ENCODE measurements at places on chromosomes 2 and 18.

GRCh38 chr18:38616306-38616705 lies 1050.7 kb upstream of the CELF4 start:
- no peaks in the 10 kb centered on the region for H3K27me3 ChIP-seq
- no peaks in the 10 kb centered on the region for H3K4me1 ChIP-seq
- no peaks in the 10 kb centered on the region for H3K36me3 ChIP-seq
- DNase-seq: no peak
- H3K27ac ChIP-seq: no peak overlapping the region

GRCh38 chr2:41294331-41294730 lies 753.5 kb upstream of the PKDCC start:
- no peaks in the 10 kb centered on the region for H3K27me3 ChIP-seq
- H3K4me3 ChIP-seq: no peak overlapping the region
- no peaks in the 10 kb centered on the region for H3K36me3 ChIP-seq
- no peak overlapping the region for H3K27ac ChIP-seq
- H3K4me1 ChIP-seq: no peaks in the 10 kb centered on the region

DNA sequence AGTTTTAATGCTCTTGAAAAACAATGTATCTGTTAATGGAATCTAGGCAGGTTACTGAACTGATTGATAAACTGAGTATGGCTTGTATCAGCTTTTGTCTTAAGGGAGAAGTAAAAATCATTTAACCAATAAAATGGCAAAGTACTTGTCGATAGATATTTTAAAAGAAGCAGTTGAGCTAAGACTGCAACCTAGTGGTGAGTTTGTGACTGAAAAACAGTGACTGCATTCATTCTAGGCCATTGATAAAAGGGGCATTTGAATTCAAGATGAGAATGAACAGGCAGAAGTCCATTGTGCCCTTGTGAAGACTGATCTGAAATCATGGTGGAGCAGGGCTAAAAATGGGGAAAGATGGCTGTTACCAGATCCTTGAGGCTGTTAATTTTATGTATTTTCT lies 59.4 kb upstream of the MSTN start:
- peak; percentile 41 for DNase-seq
- no peak overlapping the region for H3K4me3 ChIP-seq
- H3K36me3 ChIP-seq: no peaks in the 10 kb centered on the region
- H3K4me1 ChIP-seq: peaks cover 8% of the 10 kb centered on the region

DNA sequence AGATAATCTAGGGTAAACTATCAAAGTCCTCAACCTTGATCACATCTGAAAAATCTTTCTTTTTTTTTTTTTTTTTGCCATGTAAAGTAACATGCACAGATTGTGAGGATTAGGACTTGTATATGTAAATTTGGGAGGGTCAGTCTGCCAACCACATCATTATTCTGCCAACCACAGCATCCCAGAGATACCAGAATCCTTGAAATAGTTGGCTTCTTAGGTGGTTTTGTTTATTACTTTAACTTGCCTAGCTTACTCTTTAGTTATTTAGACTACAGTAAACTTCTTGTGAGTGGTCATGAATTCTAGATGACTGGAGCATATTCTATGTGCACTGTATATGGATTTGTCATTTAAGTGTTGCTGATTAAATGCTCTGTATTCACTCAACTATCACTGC lies 242.1 kb upstream of the RBMS1 start:
- DNase-seq: no peak
- peaks cover 19% of the 10 kb centered on the region for H3K4me1 ChIP-seq
- H3K27me3 ChIP-seq: no peaks in the 10 kb centered on the region
- no peaks in the 10 kb centered on the region for H3K36me3 ChIP-seq

DNA sequence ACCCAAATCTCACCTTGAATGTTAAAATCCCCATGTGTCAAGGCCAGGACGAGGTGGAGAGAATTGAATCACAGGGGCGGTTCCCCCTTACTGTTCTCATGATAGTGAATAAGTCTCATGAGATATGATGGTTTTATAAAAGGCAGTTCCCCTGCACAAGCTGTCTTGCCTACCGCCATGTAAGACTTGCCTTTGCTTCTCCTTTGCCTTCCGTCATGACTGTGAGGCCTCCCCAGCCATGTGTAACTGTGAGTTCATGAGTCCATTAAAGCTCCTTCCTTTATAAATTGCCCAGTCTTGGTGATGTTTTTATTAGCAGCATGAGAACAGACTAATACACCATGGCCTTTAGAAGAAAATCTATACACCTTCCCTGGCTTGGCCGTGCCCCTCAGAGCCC lies 7.4 kb upstream of the MBP start:
- no peak for DNase-seq
- no peaks in the 10 kb centered on the region for H3K36me3 ChIP-seq
- no peak overlapping the region for H3K27ac ChIP-seq
- no peak overlapping the region for H3K4me3 ChIP-seq
- H3K27me3 ChIP-seq: peaks cover 12% of the 10 kb centered on the region

- peak overlapping the region; percentile 81 for H3K27ac ChIP-seq
- DNase-seq: no peak
- no peaks in the 10 kb centered on the region for H3K27me3 ChIP-seq
- peaks cover 30% of the 10 kb centered on the region for H3K4me1 ChIP-seq
- peaks cover 48% of the 10 kb centered on the region for H3K36me3 ChIP-seq
These were observed 204.4 kb upstream of the RASGRP3 start for GRCh38 chr2:33272001-33272400.

GRCh38 chr2:40746191-40746590 lies 294.3 kb upstream of the SLC8A1 start:
- no peak overlapping the region for H3K4me3 ChIP-seq
- H3K4me1 ChIP-seq: no peaks in the 10 kb centered on the region
- no peaks in the 10 kb centered on the region for H3K27me3 ChIP-seq
- no peak for DNase-seq
- no peak overlapping the region for H3K27ac ChIP-seq

DNA sequence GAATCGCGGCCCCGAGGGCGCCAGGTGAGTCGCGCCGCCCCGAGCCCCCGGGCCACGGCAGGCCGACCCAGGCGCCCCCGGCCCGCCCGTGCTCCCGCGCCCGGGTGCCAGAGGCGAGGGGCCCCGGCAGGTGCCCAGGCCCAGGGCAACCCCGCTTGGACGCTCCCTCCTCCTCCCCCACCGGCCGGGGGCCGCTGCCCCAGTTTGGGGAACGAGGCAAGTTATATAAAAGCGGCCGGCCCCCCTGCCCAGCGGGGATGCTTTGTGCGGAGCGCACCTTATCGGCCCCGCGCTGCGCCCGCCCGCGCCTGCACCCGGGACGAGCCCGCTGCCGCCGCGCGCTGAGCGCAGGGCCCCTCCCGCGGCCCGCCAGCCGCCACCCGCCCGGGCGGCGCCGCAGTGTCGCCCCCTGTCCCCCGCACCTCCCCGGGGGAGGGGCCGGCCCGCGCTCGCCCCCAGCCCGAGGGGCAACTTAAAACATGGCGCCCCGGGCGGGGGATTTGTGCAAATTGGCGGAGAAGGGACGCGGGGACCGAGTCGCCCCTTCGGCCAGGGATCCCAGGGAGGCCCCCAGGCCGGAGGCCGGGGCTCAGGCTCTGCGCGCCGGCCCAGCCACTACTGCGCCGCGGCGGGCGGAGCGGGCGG lies 639 bp downstream of the EPB41L3 start:
- no peaks in the 10 kb centered on the region for H3K36me3 ChIP-seq
- no peak overlapping the region for H3K27ac ChIP-seq
- H3K27me3 ChIP-seq: no peaks in the 10 kb centered on the region

DNA sequence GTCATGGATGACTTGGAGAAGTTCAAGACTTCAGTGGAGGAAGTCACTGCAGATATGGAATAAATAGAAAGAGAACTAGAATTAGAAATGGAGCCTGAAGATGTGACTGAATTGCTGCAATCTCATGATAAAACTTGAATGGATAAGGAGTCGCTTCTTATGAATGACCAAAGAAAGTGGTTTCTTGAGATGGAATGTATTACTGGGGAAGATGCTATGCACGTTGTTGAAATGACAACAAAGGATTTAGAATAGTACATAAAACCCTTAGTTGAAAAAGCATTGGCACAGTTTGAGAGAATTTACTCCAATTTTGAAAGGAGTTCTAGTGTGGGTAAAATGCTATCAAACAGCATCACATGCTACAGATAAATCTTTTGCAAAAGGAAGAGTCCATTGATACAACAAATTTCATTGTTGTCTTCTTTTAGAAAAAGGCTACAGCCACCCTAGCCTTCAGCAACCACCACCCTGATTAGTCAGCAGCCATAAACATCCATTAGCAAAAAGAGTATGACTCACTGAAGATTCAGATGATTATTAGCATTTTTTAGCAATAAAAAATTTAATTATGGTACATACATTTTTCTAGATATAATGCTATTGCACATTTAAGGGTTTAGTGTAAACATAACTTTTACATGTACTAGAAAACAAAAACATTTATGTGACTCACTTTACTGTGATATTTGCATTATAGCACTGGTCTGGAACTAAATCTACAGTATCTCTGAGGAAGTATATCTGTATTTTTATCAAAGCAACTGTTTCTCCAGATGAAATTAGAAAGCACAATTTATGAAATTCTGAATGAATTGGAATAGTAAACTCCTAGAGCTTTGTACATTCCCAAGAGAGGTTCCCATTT lies 110.5 kb upstream of the TACR1 start:
- no peak overlapping the region for H3K27ac ChIP-seq
- no peak overlapping the region for H3K4me3 ChIP-seq
- no peaks in the 10 kb centered on the region for H3K27me3 ChIP-seq
- peaks cover 10% of the 10 kb centered on the region for H3K4me1 ChIP-seq
- peak; percentile 53 for DNase-seq

DNA sequence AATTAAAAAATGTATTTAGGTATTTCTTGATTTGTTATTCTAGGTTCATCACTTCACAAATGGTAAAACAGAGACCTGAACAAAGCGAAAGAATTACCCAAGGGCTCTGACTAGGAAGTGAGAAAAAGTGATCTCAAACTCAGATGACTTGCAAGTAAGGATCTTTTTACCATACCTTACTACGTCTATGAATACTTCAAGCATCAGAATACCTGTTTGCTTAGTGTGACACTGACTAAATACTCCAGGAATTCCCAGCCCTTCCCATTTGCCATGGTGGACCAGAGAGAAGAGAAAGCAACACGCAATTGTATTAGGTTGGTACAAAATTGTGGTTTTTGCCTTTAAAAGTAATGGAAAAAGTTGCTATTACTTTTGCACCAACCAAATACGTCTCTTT lies 35.8 kb upstream of the FIGN start:
- DNase-seq: no peak
- no peak overlapping the region for H3K4me3 ChIP-seq
- H3K4me1 ChIP-seq: peaks cover 15% of the 10 kb centered on the region

GRCh38 chr2:161033059-161033660 lies 127.1 kb upstream of the TANK start:
- no peak overlapping the region for H3K27ac ChIP-seq
- peaks cover 17% of the 10 kb centered on the region for H3K4me1 ChIP-seq
- H3K4me3 ChIP-seq: no peak overlapping the region
- no peaks in the 10 kb centered on the region for H3K27me3 ChIP-seq

GRCh38 chr2:45610281-45611019 lies 617 bp downstream of the SRBD1 start:
- H3K27me3 ChIP-seq: no peaks in the 10 kb centered on the region
- peak overlapping the region; percentile 83 for H3K4me3 ChIP-seq
- H3K4me1 ChIP-seq: peaks cover 8% of the 10 kb centered on the region

DNA sequence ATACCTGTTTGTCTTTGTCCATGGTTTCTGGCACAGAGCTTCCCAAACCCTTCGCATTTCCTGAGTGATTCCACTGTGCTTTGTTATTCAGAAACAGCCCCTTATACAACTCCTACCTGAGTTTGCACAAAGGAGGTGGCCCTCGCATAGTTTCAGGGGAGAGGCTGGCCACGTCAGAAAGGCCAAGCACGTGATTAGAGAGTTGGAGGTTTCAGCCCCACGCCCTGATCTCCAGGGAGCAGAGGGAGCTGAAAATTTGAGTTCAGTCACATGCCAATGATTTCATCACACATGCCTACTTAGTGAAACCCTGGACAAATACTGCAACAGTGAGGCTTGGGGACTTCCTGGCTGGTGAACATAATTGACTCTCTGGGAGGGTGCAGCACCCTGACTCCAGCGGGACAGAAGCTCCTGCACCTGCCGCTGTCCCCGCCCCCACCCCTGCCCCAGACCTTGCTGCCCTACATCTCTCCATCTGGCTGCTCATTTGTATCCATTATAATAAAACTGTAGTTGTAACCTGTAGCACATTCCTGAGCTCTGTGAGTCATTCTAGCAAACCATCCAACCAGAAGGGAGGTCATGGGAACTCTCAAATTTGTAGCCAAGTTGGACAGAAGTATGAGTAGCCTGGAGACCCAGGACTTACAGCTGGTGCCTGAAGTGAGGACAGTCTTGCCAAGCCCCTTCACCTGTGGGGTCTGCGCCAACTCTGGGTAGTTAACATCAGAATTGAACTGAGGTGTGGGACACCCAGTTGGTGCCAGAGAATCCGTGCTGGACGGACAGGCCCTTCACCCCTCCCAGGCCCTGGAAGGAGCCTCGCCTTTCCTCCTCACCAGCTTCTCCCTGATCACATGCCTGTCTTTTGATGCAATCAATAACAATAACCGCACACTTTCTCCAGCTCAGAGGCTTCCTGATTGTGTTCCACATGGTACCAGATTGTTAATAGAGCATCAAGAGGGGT lies 224.3 kb downstream of the ANAPC1 start:
- no peaks in the 10 kb centered on the region for H3K27me3 ChIP-seq
- H3K36me3 ChIP-seq: no peaks in the 10 kb centered on the region
- H3K4me1 ChIP-seq: peaks cover 39% of the 10 kb centered on the region
- H3K4me3 ChIP-seq: no peak overlapping the region
- peak overlapping the region; percentile 74 for H3K27ac ChIP-seq
- peak; percentile 87 for DNase-seq

DNA sequence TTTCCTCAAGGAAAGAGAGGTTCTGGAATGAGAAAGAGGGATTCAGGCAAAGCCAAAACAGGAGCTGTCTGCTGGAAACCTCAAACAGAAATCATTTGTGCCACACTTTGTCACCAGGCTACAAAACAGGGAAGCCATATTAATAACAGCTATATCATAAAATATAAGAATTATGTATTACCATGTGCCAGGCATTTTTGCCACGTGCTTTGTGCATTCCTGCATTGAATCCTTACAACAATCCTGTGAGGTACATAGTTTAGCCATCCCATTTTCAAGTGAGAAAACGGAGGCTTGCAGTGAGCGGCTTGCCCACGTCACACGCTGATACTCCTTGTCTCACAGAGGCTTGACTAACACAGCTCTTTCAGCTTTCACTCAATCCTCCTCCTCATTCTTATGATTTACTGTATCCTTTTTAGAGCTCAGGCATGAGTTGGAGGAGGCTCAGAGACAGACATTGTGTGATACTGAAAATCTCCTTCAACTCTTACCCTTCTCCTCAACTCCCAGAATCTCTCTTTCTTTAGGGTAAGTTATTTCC lies 148.4 kb upstream of the MEX3C start:
- no peak overlapping the region for H3K27ac ChIP-seq
- no peaks in the 10 kb centered on the region for H3K27me3 ChIP-seq
- no peaks in the 10 kb centered on the region for H3K4me1 ChIP-seq
- H3K4me3 ChIP-seq: no peak overlapping the region
- no peak for DNase-seq
- no peaks in the 10 kb centered on the region for H3K36me3 ChIP-seq

- no peak overlapping the region for H3K27ac ChIP-seq
- no peaks in the 10 kb centered on the region for H3K36me3 ChIP-seq
- DNase-seq: no peak
These were observed 314.0 kb downstream of the MEIS1 start for GRCh38 chr2:66748939-66749338.

GRCh38 chr2:203498161-203498560 lies 36.9 kb downstream of the RAPH1 start:
- H3K36me3 ChIP-seq: peaks cover 27% of the 10 kb centered on the region
- peak; percentile 85 for DNase-seq
- H3K27ac ChIP-seq: peak overlapping the region; percentile 63
- no peaks in the 10 kb centered on the region for H3K27me3 ChIP-seq
- peaks cover 23% of the 10 kb centered on the region for H3K4me1 ChIP-seq
- H3K4me3 ChIP-seq: no peak overlapping the region

- no peaks in the 10 kb centered on the region for H3K36me3 ChIP-seq
- no peaks in the 10 kb centered on the region for H3K27me3 ChIP-seq
- H3K4me3 ChIP-seq: no peak overlapping the region
- H3K4me1 ChIP-seq: peaks cover 57% of the 10 kb centered on the region
- DNase-seq: no peak
These were observed 42.5 kb downstream of the TRIB2 start for GRCh38 chr2:12759248-12759647.

All from osteoblast (primary cell).